Heart left ventricle (tissue), 16 donors: ENCODE measurements at places on chromosomes 16 and 17.
A peak's percentile ranks its signal among the peaks of the same experiment; 100 is the strongest.

DNA sequence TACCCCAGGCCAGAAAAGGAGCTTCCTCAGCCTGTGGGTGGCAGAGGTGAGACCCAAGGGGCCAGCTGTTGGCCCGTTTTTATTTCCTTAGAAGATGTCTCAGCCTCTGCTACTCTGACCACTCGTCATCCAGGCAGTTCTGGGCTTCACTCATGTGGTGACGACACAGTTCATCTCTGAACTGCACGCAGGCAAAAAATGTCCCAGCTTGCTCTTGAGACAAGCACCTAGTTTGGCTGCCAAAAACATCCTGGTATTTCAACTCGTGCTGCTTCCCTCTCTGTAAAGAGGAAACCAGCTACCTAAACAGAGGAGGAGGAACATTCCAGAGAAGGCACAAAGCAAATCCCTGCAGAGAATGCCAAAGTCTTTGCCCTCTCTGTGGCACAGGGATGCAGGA lies 125.7 kb downstream of the XYLT1 start:
- no peaks in the 10 kb centered on the region for H3K27me3 ChIP-seq
- H3K27ac ChIP-seq = no peak overlapping the region
- no peak overlapping the region for H3K4me3 ChIP-seq
- no peak for DNase-seq
- H3K4me1 ChIP-seq = peaks cover 19% of the 10 kb centered on the region

DNA sequence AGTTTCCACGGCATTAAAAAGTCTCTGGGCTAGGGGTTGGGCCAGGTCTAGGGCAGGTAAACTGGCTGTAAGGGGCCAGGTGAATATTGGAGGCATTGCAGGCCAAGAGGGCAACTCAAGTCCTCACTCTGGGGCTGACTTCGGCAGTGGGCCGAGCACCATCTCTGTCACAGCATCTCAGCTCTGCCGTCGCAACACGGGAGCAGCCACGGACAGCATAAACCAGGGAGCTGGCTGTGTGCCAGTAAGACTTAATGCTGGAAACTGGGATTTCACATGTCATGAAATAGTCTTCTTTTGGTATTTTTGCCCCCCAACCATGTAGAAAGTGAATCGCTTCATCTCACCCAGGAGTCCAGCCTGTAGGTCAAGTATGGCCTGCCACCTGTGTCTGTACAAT lies 12.6 kb upstream of the LGALS9 start:
- H3K4me1 ChIP-seq = peaks cover 3% of the 10 kb centered on the region
- DNase-seq = no peak
- no peak overlapping the region for H3K27ac ChIP-seq
- H3K4me3 ChIP-seq = no peak overlapping the region

DNA sequence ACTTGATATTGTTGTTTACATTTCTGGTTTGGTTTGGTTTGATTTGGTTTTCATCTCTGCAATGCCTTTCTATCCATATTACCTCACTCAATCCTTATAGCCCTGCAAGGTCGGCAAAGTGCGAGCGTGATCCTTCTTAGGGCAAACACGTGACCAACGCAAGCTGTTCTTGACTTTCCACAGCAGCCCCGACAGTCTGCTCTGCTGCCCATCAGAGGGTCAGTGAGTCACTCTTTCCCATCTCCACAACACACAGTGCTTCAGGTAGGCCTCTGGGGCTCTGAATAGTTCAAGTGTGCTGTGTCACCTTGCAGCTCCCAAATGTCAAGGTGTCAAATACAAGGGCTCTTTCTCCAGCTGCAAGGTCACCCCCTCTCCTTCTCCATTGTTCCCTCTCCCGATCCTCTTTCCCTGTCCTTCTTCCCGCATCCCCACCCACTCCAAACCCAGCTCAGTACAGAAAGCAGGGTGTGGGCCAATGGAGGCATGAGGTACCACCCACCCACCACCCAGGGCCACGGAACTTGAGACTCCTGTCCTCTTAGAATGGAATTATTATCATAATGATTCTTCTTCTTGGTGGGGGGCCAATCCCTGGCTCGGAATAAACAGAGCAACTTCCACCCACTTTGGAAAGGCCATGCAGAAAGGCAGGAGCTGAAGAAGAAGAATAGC lies 139.7 kb downstream of the SLC39A11 start:
- no peak for DNase-seq
- H3K27me3 ChIP-seq = no peaks in the 10 kb centered on the region
- H3K36me3 ChIP-seq = no peaks in the 10 kb centered on the region

GRCh38 chr17:60356940-60357339 lies 35.0 kb downstream of the USP32 start:
- no peaks in the 10 kb centered on the region for H3K36me3 ChIP-seq
- H3K27me3 ChIP-seq = no peaks in the 10 kb centered on the region
- DNase-seq = no peak
- no peak overlapping the region for H3K4me3 ChIP-seq

DNA sequence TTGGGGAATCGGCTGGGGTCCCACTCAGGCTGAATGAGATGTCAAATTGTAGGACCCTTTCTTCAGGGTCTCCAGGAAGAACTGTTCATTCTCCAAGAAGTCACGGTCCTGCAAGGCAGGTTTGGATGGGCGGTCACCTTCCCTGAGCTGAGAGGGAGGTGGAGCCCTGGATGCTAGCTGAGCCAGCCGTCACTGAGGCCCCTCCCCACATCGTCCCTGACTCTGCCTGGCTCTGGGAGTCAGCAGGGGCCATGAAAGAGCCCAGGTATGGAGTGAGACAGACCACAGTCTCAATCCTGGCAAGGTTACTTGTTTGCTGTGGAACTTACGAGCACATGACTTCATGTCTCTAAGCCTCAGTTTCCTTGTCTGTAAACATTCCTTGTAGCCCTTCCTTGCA lies 6.0 kb upstream of the MRPL38 start:
- no peaks in the 10 kb centered on the region for H3K36me3 ChIP-seq
- DNase-seq = no peak
- peaks cover 16% of the 10 kb centered on the region for H3K4me1 ChIP-seq
- H3K27me3 ChIP-seq = no peaks in the 10 kb centered on the region
- H3K27ac ChIP-seq = no peak overlapping the region

DNA sequence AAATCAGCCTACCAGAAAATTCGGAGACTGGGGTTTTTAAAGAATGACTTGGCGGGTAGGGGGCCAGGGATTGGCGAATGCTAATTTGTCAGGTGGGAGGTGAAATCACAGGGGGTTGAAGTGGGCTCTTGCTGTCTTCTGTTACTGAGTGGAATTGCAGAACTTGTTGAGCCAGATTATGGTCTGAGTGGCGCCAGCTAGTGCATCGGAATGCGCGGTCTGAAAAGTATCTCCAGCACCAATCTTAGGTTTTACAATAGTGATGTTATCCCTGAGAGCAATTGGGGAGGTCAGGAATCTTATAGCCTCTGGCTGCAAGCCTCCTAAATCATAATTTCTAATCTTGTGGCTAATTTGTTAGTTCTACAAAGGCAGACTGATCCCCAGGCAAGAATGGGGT lies 762 bp upstream of the RBL2 start:
- DNase-seq = no peak
- peak overlapping the region; percentile 90 for H3K4me3 ChIP-seq
- H3K27ac ChIP-seq = peak overlapping the region; percentile 95
- H3K36me3 ChIP-seq = no peaks in the 10 kb centered on the region

GRCh38 chr17:50608700-50609379 lies 25.8 kb upstream of the ABCC3 start:
- no peaks in the 10 kb centered on the region for H3K36me3 ChIP-seq
- H3K4me1 ChIP-seq = peaks cover 17% of the 10 kb centered on the region
- H3K27ac ChIP-seq = no peak overlapping the region
- no peaks in the 10 kb centered on the region for H3K27me3 ChIP-seq

GRCh38 chr16:81640681-81641070 lies 138.4 kb upstream of the PLCG2 start:
- DNase-seq = peak; percentile 27
- H3K27ac ChIP-seq = no peak overlapping the region
- H3K4me3 ChIP-seq = no peak overlapping the region
- peaks cover 3% of the 10 kb centered on the region for H3K4me1 ChIP-seq

- H3K4me3 ChIP-seq = no peak overlapping the region
- peaks cover 51% of the 10 kb centered on the region for H3K4me1 ChIP-seq
- DNase-seq = peak; percentile 17
- H3K36me3 ChIP-seq = no peaks in the 10 kb centered on the region
- no peaks in the 10 kb centered on the region for H3K27me3 ChIP-seq
These were observed 16.1 kb downstream of the CCR7 start for GRCh38 chr17:40548982-40549685.

DNA sequence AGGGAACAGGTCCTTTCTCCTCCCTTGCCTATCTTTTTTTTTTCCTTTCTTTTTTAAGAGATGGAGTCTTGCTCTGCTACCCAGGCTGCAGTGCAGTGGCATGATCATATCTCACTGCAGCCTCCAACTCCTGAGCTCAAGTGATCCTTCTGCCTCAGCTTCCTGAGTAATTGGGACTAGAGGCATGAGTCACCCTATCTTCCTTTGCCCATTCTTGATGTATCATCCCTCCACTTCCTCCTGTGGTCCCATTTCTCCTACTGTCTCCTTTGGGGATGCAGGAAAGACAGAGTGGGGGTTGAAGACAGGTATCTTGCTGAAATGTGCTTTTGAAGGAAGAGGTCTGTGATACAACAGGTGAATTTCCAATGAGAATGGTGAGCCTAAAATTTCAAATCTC lies 5.5 kb downstream of the MYO19 start:
- H3K4me1 ChIP-seq = no peaks in the 10 kb centered on the region
- H3K36me3 ChIP-seq = peaks cover 71% of the 10 kb centered on the region
- DNase-seq = no peak
- H3K27ac ChIP-seq = no peak overlapping the region
- no peak overlapping the region for H3K4me3 ChIP-seq

GRCh38 chr17:79534851-79535727 lies 75.8 kb downstream of the RBFOX3 start:
- peaks cover 45% of the 10 kb centered on the region for H3K27me3 ChIP-seq
- H3K36me3 ChIP-seq = no peaks in the 10 kb centered on the region
- H3K27ac ChIP-seq = no peak overlapping the region
- no peaks in the 10 kb centered on the region for H3K4me1 ChIP-seq
- no peak for DNase-seq

GRCh38 chr16:25006504-25007056 lies 8.6 kb downstream of the ARHGAP17 start:
- no peak overlapping the region for H3K4me3 ChIP-seq
- no peaks in the 10 kb centered on the region for H3K27me3 ChIP-seq
- H3K4me1 ChIP-seq = peaks cover 24% of the 10 kb centered on the region
- no peak for DNase-seq

- H3K36me3 ChIP-seq = no peaks in the 10 kb centered on the region
- H3K4me1 ChIP-seq = no peaks in the 10 kb centered on the region
- DNase-seq = no peak
- H3K27ac ChIP-seq = no peak overlapping the region
- H3K4me3 ChIP-seq = no peak overlapping the region
- no peaks in the 10 kb centered on the region for H3K27me3 ChIP-seq
These were observed 200.6 kb downstream of the FOXL1 start for GRCh38 chr16:86778978-86779377.

- no peak for DNase-seq
- H3K36me3 ChIP-seq = no peaks in the 10 kb centered on the region
- H3K4me3 ChIP-seq = no peak overlapping the region
- H3K27me3 ChIP-seq = no peaks in the 10 kb centered on the region
These were observed 12.8 kb upstream of the RANGRF start for GRCh38 chr17:8275421-8276290.

DNA sequence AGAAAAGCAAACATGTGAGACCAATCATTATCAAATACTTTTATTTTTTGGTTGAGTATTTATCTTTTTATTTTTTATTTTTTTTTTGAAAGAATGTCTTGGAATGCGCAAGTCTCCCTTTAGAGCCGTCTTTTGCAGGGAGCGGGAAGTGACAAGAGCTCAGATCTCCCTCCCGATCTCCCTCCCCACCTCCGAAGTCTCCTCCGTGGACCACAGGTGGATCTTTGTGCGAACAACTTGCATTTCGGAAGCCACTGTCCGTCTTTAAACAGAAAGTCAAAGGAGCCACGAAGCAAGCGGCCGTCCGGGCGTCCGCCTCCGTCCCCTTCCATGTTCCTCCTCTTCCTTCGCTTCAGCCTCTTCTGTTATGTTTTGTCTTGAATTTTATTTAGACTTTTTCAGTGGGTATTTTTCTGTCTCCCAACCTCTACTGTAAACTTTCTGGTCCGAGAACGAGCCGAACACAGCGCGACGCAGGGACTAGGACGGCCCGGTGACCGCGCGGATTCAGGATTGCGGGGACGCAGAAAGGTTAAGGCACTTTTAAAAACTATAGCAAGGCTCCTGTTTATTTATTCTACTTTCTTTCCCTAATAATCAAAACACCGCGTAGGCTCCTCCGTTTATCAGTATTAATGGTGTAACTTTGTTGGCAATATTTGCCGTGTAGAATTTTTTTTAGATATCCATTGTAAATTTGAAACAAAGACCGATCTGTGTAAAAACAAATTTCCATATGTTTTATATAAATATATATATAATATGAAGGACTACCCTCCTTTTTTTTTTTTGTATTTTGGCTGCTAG lies 3.3 kb downstream of the FOXF1 start:
- H3K36me3 ChIP-seq = no peaks in the 10 kb centered on the region
- no peak for DNase-seq
- H3K27me3 ChIP-seq = peaks cover 68% of the 10 kb centered on the region
- no peak overlapping the region for H3K4me3 ChIP-seq

DNA sequence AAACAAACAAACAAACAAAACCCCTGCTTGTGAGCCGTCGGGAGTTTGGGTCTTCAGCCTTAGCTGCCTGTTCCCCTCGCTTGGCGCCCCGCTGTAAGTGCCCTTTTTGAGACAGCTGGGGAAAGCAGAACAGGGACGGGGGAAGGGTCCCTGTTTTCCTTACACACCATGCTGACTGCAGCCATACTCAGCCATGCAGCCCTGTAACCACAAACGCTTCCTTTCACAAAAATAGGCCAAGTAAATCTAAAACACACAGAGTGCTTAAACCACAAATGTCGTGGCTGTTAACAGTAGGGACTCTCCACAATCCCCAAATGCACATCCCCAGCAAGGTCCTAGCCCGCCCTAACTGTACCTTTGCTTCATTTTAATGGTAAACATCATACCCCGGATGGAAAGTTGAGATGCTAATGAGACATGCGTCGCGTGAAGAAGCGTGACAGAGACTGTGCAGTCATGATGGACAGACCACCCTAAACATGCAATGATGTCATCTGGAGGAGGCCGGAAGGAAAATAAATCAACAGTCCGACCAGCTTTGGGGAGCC lies 129.9 kb downstream of the MGAT5B start:
- H3K4me1 ChIP-seq = no peaks in the 10 kb centered on the region
- no peaks in the 10 kb centered on the region for H3K36me3 ChIP-seq
- no peaks in the 10 kb centered on the region for H3K27me3 ChIP-seq
- no peak for DNase-seq
- no peak overlapping the region for H3K4me3 ChIP-seq

GRCh38 chr16:2033057-2033908 lies 6.6 kb downstream of the NHERF2 start:
- H3K27me3 ChIP-seq = no peaks in the 10 kb centered on the region
- H3K4me3 ChIP-seq = peak overlapping the region; percentile 54
- H3K27ac ChIP-seq = peak overlapping the region; percentile 97
- DNase-seq = peak; percentile 89

GRCh38 chr17:56939869-56940484 lies 20.9 kb downstream of the COIL start:
- no peaks in the 10 kb centered on the region for H3K36me3 ChIP-seq
- H3K27me3 ChIP-seq = no peaks in the 10 kb centered on the region
- H3K4me1 ChIP-seq = no peaks in the 10 kb centered on the region
- no peak overlapping the region for H3K4me3 ChIP-seq
- H3K27ac ChIP-seq = no peak overlapping the region

- H3K4me3 ChIP-seq = no peak overlapping the region
- peaks cover 50% of the 10 kb centered on the region for H3K4me1 ChIP-seq
- H3K27me3 ChIP-seq = no peaks in the 10 kb centered on the region
- H3K36me3 ChIP-seq = peaks cover 8% of the 10 kb centered on the region
- no peak overlapping the region for H3K27ac ChIP-seq
- DNase-seq = peak; percentile 68
These were observed 3.9 kb upstream of the SETD1A start for GRCh38 chr16:30953511-30954124.
